Stimulated activated CD4-positive, alpha-beta T cell treated with anti-CD3 and anti-CD28 coated beads, Interleukin-1b, Interleukin-23, amount 100 ng/mL, for 48 hours (primary cell): ENCODE measurements at places on chromosomes 5 and 9.
A peak's percentile ranks its signal among the peaks of the same experiment; 100 is the strongest.

DNA sequence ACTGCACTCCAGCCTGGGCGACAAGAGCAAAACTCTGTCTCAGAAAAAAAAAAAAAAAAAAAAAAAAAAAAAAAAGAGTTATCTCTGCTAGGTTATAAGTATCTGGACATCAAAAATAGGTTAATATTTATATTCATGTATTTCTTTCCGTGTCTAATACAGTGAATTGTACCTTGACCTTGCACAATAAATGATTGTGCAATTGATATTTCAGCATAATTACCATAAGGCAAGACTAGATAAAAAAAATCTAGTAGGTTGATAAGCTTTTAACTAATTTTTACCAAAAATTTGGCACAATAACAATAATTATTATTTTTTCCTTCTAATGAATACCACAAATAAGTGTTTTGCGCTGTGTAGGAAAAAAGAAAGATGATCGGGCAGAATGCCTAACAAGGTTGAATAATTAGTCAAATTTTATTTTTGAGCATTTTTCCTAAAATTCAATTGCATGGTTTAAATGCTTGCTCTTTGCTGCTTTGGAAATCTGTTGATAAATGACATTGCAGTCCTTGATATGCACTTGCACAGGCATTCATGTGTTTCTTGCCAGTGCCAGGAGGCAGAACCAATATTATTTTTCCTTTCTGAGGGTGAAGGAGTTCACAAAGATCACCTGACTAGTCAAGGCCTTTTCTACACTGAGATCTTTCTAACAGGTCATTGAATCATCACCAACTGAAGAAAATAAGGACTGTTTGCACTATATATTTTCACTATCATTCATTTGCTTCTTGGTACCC lies 127.5 kb downstream of the ARRDC3 start:
- no peak for DNase-seq

GRCh38 chr5:73447530-73448462 lies 781 bp downstream of the FOXD1 start:
- peak; percentile 32 for DNase-seq

DNA sequence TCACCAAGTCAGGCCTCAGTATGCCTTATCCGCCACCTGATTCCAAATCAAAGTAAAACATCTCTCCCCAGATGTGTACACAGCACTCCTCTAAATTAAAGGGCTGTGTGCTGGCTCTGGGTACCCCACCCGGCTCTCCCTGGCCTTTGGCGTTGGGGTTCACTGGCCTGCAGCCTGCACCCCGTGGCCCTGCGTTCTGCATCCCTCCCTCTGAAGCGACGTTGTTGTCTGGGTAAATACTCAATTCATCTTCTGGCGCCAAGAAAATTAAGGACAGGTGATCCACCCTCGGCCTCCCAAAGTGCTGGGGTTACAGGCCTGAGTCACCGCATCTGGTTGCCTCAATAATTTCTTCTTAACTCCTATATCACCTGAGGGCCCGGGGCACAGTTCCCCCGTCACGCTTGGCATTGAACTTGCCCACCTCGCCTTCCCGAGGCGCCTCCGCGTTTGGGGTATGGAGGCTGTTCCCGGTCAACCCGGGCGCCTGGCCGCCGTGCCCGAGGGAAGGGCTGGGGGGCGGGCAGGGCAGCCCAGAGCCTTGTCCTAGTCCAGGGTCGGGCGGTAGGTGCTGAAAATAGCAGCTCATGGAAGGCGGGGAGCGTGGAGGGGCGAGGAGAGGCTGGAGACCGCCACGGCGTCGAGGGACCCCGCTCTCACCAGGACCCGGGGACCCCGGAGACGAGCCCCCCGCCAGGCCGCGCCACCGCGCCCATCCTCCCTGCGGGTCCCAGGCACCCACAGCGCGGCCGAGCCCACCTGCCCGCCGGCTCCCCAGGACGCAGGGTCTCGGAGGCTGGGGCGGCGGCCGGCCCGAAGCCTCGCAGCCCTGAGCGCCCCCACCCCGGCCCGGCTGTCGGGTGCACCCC lies 531 bp downstream of the ABO start:
- DNase-seq, result no peak

- no peak for DNase-seq
Measured at GRCh38 chr5:132237670-132238069, 10.0 kb upstream of the P4HA2 start.

- DNase-seq, result no peak
Measured at GRCh38 chr5:36537724-36538123, 68.7 kb upstream of the SLC1A3 start.

DNA sequence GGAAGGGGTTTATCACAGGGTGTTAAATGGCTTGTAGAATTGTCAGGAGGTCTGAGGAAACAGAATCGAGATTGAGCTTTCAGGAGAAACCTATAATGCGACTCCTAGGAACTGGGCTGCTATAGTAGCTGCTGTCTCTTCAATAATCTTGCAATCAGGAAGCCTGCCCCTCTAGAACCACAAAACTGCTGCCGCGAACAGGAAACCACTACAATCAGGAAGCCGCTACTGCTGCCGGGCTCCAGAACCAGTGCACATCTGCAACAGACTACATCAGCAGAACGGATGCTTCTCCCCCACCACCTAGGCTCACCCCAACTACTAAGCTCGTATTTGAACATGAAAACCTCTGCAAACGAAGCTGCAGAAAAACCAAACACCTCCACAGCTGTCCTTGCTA lies 31.6 kb downstream of the TNFSF8 start:
- peak; percentile 66 for DNase-seq

- no peak for DNase-seq
Measured at GRCh38 chr5:142109331-142110045, 909 bp downstream of the NDFIP1 start.

DNA sequence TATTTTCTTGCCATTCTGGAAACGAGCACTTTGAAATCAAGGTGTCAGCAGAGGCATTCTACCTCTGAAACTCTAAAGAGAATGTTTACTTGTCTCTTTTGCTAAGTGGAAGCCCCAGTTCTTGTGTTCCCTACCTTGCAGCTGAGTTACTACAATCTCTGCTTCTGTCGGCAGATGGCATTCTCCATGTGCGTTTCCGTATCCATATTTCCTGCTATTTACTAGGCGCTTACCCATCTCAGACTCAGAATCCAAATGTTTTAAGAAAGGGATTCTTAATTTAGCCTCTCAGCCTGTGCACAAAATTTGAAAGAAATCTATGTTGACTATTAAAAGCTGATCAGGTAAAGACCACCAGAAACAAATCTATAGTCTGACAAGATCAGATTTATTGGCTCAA lies 221.3 kb upstream of the FTMT start:
- no peak for DNase-seq

DNA sequence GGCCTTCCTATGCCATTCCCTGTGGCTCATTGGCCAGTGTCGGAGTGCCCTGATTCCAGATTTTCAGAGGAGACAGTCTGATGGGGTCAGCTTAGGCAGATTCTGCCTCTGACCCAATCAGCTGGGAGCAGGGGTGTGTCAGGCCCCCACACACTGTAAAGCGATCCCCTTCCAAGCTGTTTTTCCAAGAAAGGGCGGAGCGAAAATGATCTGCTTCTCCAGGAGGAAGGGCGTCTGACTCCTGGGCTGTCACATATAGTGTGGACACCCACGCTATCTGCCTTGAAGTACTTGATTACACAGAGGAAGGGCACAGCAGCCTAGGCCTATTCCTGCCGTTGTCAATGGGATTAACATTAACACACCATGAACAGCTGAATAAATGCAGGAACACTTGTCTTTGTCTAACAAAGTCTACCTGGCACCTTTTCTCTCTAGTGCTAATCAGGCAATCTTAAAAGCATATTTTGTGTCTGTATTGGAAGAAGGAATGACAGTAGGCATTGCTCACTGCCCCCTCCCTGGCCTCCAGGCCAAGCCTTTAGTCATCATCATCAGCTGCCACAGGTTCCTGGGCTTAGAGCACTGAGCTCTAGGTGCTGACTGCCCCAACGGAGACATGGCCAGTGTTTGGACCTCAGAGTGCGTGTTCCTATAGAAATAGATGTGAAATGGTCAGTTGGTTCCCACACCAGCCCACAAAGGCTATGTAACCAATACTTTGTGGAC lies 218.7 kb downstream of the MELK start:
- no peak for DNase-seq

DNA sequence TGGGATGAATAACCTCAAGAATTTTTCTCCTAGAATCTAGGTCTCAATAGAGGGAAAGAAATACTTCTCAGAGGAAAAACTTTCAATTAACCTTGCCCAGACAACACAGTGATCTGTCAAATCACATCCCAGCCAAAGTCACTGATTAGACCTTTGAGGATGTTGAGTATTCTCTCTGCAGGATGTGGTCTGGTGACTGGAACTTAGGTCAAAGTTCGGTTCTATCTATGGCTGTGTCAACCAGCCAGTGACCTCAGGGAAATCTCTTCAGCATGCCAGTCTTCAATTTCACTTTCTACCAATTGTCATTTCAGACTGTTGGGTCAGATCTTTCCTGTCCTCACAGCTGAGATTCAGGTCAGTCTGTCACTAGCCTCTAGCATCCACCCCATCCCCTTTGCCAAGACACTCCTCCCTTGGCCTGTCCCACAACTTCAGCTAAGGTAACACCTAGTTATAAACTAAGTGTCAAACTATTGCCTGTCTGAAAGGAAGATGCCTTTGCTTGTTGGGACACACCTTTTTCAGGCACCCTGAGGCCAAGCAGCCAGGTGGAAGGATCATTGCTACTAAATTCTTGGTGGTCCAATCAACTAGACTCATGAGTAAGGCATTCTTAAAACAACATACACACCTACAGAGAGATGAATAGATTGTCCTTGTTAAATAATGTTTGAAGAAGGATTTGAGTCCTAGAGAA lies 156.3 kb upstream of the FST start:
- DNase-seq, result no peak

DNA sequence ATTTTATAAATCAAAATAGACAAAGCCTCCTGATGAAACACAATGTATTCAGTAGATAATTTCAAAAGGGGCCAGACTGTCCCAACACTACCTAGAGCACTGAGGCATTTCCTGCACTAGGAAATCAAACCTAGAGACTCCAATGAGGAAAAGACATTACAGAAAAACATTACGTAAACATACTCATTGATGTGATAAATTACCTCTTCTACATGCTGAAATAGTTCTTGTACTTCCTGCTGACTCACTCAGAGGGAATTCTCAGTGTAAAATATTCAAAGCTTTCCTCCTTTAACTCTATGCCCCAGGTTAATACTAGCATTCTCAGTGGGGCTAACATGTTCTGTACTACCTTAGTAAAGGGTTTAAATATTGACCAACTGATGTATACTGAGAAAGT lies 178.0 kb downstream of the ESM1 start:
- DNase-seq, result no peak

GRCh38 chr5:164351245-164351834 lies 845.9 kb downstream of the MAT2B start:
- no peak for DNase-seq

DNA sequence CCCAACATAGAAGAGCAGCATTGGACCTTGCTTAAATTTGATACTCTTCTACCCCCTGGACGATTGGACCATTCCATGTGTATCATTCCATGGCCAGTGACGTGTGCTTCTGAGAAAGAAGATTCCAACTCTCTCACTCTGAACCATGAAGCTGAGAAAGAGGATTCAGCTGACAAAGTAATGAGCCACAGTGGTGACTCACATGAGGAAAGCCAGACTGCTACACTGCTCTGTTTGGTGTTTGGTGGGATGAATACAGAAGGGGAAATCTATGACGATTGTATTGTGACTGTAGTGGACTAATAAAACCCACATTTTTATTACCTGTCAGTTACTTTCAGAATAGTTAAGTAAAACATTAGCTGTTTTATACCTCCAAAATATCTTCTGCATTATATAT lies 7.5 kb downstream of the HSPA5 start:
- DNase-seq, result no peak

- no peak for DNase-seq
Measured at GRCh38 chr9:93953496-93954433, 1.4 kb downstream of the BARX1 start.

DNA sequence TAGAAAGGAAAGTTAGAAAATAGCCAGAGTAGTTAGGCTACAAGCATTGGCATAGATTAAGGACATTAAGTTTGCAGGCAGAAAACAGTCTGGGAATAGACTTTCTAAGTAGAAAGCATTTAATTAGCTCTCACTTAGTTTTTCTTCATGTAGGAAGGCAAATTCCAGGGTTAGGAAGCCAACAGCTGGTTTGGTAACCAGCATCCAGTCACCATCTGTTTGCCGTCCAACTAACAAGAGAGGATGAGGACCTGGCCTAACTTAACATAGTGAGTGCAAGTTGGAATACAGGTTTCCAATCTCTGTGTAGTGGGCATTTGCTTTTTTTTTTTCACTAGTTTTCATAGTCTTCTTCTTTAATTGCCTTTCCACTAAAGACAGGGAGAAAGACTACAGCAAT lies 121.7 kb upstream of the NR3C1 start:
- no peak for DNase-seq
